ENCODE measurements at places on chromosomes 2 and 18. TPM values are rescaled to one million over a fixed set of nuclear protein-coding genes. Genes with fewer than 3 reads are reported as not detected.

Gene PLCD4
- polyA plus RNA-seq: 48.1 TPM

Gene TUBA4B
- 0.13 TPM for polyA plus RNA-seq

Gene PLB1
- polyA plus RNA-seq: 2.2 TPM

Gene IL1B
- polyA plus RNA-seq: 6.1 TPM

Gene IL1RN
- 4.0 TPM for polyA plus RNA-seq

Gene SERPINB3
- polyA plus RNA-seq: not detected

Gene CHST10
- polyA plus RNA-seq: 12.7 TPM

Gene EVX2
- 0.08 TPM for polyA plus RNA-seq

Gene SERPINB10
- polyA plus RNA-seq: 0.05 TPM
